Myocyte (in vitro differentiated cells): ENCODE measurements at places on chromosomes 2 and 18. TPM values are rescaled to one million over a fixed set of nuclear protein-coding genes. Genes with fewer than 3 reads are reported as not detected.

ATP8B1 gene
- total RNA-seq, result 3.9 and 7.2 TPM in 2 replicates

ACMSD gene
- not detected in 2 replicates for total RNA-seq

BZW1 gene
- total RNA-seq, result 222 and 358 TPM in 2 replicates

PIKFYVE gene
- total RNA-seq, result 21.9 and 24.2 TPM in 2 replicates

SKA1 gene
- 0.10 and 0.11 TPM in 2 replicates for total RNA-seq

SERPINB13 gene
- not detected in 2 replicates for total RNA-seq

CPO gene
- total RNA-seq, result not detected in 2 replicates

RNASEH1 gene
- total RNA-seq, result 30.6 and 32.9 TPM in 2 replicates

PFN4 gene
- total RNA-seq, result 1.1 and 2.1 TPM in 2 replicates

UGT1A7 gene
- not detected in 2 replicates for total RNA-seq

MOGAT1 gene
- total RNA-seq, result not detected in 2 replicates

SIGLEC15 gene
- total RNA-seq, result not detected in 2 replicates
